ENCODE measurements at places on chromosomes 13 and 19.

DNA sequence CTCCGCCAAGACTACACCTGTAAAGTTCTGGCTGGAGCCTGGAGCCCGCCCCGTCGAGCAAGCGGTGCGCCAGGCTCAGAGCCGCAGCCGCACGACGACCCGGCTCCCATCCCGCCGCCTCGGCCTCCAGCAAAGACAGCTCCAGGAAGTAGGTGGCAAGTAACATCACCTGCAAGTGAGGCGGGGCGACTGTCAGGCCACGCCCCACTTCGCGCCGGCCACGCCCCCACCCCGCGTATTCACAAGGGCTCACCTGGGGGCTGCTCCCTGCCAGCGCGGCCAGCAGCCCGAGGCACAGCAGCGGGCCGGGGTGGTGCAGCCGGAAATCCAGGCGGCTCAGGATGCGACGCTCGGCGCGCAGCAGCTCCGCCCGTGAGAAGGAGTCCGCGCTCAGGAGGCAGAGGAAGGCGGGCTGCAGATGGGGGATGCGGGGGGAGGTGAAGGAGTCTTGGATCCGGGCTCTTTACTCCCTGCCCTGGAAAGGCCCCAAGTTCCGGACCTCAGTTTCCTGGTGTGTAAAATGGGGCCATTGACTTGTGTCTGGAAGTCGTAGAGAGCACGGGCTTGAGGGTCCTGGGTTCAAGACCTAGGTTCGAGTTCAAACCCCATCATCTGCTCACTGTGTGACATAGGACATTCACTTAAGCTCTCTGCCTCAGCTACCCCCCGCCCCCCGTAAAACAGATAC is 3.2 kb downstream of the CCNP start:
- DNase-seq = no peak

DNA sequence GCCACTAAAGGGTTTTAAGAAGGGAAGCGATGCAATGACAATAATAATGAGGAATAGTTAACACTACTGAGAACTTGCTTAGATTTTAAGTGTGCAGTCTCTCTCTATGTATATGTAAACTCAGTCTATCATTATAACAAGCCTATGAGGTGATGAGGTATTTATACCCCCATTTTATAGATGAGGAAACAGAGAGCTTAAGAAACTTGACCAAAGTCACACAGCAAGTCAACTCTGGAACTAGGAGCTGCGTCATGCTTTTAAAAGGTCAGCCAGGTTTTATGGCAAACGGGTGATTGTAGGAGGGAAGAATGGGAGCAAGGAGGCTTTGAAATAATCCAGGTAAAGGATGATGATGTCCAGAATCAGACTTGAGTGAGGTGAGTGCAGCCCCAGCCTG is 103.4 kb downstream of the TM9SF2 start:
- DNase-seq = no peak

DNA sequence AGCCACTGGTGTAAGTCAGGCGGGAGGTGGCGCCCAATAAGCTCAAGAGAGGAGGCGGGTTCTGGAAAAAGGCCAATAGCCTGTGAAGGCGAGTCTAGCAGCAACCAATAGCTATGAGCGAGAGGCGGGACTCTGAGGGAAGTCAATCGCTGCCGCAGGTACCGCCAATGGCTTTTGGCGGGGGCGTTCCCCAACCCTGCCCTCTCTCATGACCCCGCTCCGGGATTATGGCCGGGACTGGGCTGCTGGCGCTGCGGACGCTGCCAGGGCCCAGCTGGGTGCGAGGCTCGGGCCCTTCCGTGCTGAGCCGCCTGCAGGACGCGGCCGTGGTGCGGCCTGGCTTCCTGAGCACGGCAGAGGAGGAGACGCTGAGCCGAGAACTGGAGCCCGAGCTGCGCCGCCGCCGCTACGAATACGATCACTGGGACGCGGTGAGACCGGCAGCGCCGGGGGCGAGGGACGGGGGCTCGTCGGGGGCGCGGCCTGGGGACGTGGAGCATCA is at the start of gene ALKBH7:
TSS of gene ALKBH7 (plus strand) at position 201 of the 502 bp plus-strand sequence. CDS start at position 228, 27 bp downstream.
- DNase-seq = peak; percentile 95

DNA sequence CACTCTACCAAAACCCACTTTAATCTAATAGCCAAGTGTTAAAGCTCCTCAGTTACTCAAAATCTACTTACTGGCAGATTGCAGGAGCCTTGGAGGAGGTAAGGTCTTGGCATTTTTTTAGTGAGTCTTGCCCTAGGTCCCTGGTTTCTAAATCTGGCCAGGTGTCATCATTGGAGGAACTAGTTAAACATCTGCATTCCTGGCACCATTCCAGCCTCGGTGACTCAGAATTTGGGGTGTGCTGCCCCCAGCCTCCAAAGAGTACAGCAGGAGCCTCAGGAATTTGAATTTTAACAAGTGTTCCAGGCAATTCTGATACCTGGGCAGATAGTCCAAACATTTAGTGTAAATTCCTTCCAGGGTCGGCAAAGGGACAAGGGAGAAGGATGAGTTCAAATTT is 37.4 kb downstream of the KLF5 start:
- no peak for DNase-seq

GRCh38 chr13:45133396-45134118 is 13.2 kb downstream of the GTF2F2 start:
- no peak for DNase-seq

- no peak for DNase-seq
These were observed 187.5 kb downstream of the GPC6 start for GRCh38 chr13:93413972-93414717.

- DNase-seq = no peak
These were observed 291.1 kb upstream of the ARGLU1 start for GRCh38 chr13:106858903-106859532.

DNA sequence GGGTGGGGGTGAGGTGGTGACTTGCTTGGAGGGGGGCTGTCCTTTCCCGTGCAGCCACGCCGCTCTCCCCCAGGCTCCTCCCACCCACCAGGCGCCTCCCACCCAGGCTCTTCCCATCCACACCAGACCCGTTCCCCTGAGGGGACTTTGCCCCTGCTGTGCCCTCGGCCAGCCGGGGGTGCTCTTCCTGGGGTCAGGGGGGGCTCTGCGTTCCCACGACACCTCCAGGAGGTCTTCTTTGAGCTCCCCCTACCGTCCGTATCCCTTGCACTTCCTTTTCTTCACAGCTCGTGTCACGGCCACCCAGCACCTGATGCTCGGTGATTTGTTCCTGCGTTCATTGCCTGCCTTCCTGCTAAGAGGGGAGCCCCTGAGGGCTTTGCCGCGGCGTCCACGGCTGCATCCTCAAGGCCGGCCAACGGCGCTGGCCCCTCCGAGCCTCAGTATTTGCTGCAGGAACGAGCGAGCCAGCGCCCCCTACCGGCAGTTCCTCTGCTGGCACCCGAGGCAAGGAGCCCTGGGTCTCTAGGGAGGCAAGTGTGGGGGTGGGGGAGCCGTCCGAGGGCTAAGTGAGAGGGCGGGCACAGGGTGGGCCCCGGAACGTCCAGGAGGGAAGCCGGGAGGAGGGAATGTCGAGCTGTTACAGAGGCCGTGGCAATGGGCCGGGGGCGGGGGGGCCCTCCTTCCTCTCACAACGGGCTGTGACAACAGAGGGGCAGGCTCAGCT is 11.8 kb downstream of the LRRC4B start:
- no peak for DNase-seq

GRCh38 chr19:51227326-51227725 is 2.4 kb downstream of the CD33 start:
- DNase-seq = no peak

DNA sequence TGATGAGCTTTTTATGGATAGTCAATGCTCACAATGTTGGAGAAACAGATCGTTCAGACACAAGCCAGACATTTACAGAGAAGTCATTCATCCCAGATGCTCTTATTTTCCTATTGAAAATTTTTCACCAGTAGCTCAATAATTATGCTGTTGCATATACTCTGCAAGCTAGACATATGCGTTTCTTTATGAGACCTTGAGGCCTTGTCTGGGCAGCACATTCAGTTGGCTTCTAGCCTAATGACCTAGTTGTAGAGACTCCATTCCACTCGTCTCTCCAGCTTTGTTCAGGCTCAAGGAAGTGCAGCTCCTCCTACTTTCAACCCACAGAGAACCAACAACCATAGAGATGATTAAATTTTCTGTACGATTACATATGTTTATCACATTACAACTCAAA is 237.7 kb downstream of the MZT1 start:
- DNase-seq = no peak

DNA sequence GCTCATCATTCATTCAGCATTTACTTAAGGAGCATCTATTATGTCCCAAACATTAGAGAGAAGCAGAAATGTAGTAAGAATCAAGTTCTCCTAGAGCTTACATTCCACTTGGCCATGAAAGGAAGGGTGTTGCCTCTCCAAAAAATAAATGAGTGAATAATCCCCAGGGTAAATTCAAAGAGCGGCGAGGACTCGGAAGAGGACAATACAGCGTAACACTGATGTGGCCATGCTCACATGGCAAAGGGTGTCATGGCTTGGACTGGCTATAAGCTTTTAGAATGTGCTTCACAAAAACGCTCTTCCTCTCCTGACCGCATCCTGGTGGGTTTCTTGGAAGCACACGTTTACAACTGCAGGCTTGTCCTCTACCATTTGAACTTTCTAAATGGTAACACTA is 290.2 kb downstream of the IRS2 start:
- no peak for DNase-seq

GRCh38 chr13:100528353-100528752 is 60.2 kb downstream of the GGACT start:
- DNase-seq = no peak

DNA sequence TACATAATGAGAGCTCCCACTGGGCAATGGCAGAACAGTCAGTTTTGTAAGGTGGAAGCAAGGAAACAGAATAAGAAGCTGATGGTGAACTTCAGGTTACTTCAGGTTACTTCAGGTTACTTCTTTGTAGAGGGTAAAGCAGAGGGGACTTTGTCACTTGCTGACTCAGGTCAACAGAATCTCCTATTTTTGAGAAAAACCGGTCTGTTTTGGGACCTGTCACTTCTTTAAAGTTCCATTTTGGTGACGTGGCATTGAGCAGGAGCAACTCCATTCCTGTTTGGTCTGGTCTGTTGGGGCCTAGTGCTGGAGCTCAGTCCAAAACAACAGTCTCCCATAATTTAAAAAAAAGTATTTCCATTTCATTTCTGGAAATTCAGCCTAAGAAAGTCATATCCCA is 29.7 kb downstream of the ATP11A start:
- DNase-seq = no peak

GRCh38 chr19:1286487-1287353 is 1.0 kb downstream of the EFNA2 start:
- no peak for DNase-seq
